Chondrocyte (in vitro differentiated cells): ENCODE measurements at places on chromosomes 6 and 20. TPM values are rescaled to one million over a fixed set of nuclear protein-coding genes. Genes with fewer than 3 reads are reported as not detected.

DNA sequence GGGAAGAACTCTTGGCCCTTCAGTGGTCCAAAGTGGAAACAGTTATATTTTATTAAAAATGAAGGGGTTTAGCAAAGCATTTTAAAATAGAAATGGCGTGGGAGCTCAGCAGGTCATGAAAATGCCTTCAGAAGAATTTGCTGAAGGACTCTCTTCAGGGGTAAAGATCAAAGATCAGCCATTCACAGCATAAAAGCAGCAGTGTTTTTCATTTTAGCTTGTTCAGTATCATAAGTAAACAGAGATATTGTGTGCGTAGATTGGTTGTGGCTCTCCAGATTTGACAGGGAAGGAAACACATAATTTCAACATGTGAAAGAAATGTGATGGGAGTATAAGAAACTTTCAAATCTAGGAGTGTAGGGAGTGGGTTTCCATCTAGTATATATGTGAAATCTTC is 519.2 kb upstream of the MAP3K7 start:
- H3K27ac ChIP-seq, result no peak overlapping the region
- peaks cover 18% of the 10 kb centered on the region for H3K4me1 ChIP-seq
- DNase-seq, result no peak

DNA sequence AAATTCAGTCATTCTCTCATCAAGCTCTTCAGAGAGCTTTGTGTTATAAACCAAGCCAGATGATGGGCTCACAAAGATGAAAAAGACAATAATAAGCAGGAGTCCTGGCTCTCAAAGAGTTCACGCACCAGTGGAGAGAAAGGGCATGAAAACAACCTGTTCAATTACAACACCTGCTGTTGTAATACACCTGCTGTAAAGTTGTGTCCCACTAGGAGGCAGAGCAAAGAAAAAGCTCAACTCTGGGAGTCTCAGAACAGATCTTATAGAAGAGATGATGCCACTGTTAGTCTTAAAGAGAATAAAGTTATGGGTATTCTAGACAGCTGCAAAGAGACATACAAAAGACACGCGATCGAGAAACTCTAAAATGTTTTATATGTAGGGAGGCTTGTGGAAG is 100.6 kb downstream of the DCDC2 start:
- peaks cover 6% of the 10 kb centered on the region for H3K27me3 ChIP-seq
- H3K27ac ChIP-seq, result no peak overlapping the region
- peaks cover 2% of the 10 kb centered on the region for H3K36me3 ChIP-seq
- DNase-seq, result no peak
- no peak overlapping the region for H3K4me3 ChIP-seq
- no peaks in the 10 kb centered on the region for H3K4me1 ChIP-seq

- no peak overlapping the region for H3K27ac ChIP-seq
- H3K4me3 ChIP-seq, result no peak overlapping the region
- peaks cover 5% of the 10 kb centered on the region for H3K27me3 ChIP-seq
- no peaks in the 10 kb centered on the region for H3K36me3 ChIP-seq
- DNase-seq, result no peak
These were observed 31.4 kb downstream of the TSHZ2 start for GRCh38 chr20:53003420-53004154.

GRCh38 chr20:36959242-36959641 is 7.7 kb upstream of the SAMHD1 start:
- H3K4me1 ChIP-seq, result no peaks in the 10 kb centered on the region
- H3K27me3 ChIP-seq, result no peaks in the 10 kb centered on the region
- peak overlapping the region; percentile 57 for H3K27ac ChIP-seq
- DNase-seq, result no peak

DNA sequence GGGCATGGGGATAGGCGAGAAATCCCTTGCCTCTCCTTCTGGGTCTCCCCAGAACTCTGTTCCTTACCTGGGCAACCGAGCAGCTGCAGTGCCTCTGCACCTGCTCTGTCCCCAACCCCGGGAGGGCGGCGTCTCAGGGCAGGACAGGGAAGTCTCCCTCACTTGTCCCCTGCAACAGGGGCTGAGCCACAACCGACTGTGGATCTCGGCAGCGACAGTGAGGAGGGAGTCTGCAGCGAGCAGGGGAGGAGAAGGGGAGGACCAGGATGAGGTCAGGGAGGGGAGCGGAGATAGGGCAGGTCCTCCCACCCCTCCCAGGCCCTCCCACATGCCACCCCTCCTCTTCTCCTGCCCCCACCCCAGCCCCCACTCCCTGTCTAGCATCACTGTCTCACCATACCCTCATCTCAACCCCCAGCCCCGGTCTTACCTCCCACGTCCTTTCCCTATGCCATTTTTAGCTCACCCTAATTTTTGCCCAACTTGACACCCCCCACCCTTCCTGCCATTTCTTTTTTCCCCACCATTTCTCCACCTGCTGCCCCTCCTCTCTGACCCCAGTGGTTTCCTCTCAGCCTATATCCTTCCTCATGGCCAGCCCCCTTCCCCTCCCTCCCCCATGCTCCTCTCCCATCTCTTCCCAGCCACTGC is at the start of gene TNXB:
TNXB (minus strand) TSS at position 225 of the 651 bp plus-strand sequence. CDS start 11,140 bp downstream, outside the sequence.
- no peak for DNase-seq
- peaks cover 32% of the 10 kb centered on the region for H3K4me1 ChIP-seq
- peaks cover 3% of the 10 kb centered on the region for H3K36me3 ChIP-seq
- H3K4me3 ChIP-seq, result peak within 1 kb of the TSS; percentile 56
- peaks cover 16% of the 10 kb centered on the region for H3K27me3 ChIP-seq
- H3K27ac ChIP-seq, result peak within 1 kb of the TSS; percentile 58

TP53TG5 gene
- not detected in 3 replicates for total RNA-seq
